NCI-H187 treated with DMSO at 0.1 percent for 48 hours (cell line): ENCODE measurements at places on chromosomes 1 and 21.

DNA sequence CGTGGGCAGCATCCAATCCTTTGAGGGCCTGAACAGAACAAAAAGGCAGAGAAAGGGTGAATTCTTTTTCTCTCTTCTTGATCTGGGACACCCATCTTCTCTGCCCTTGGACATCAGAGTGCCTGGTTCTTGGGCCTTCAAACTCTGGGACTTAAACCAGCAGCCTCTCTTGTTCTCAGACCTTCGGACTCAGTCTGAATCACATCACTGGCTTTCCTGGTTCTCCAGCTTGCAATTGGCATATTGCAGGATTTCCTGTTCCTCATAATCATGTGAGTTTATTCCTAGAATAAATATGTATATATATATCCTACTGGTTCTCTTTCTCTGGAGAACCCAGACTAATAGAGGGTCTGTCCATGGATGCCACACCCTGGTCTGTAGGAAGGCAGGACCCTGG lies 16.3 kb upstream of the TENT5C start:
- no peak for DNase-seq

DNA sequence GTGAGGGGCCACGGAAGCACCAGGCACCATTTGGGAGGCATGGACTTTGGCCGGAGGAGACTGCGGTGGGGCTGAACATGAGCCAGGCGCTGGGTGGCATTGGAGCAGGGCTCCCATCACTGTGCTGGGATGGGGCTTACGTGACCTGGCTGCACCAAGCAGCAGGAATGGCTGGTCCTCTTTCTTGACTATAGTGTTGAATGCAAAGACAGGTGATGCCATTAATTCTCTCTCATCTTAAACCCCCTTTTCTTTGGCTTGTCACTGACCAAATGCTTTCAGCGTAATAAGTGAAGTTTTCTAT lies 447.9 kb downstream of the CAMTA1 start:
- DNase-seq: no peak

GRCh38 chr1:116710420-116711262 lies 43.1 kb upstream of the IGSF3 start:
- DNase-seq: no peak

DNA sequence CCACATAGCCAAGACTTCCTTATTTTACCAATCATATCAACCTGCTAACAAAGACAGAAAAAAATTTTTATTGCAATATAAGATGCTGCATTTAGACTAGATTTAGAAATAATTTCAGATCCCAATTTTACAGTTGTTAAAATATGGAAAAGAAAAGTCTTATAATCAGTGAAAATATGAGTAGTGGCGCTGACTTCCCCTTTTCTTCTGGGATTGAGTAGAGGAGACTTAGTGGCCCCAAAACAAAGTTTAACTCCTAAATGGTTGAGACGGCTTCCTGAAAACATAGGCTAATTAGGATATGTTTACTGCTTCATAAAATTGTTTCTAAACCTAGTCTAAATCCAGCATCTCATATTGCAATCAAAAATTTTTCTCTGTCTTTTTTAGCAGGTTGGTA lies 68.4 kb downstream of the RAB3GAP2 start:
- no peak for DNase-seq

GRCh38 chr1:172818841-172819527 lies 160.1 kb downstream of the FASLG start:
- no peak for DNase-seq

GRCh38 chr1:205916541-205916940 lies 26.7 kb downstream of the SLC26A9 start:
- DNase-seq: no peak

GRCh38 chr1:156151093-156151688 lies 2.2 kb upstream of the SEMA4A start:
- DNase-seq: no peak

GRCh38 chr1:163401211-163401610 lies 79.5 kb downstream of the NUF2 start:
- DNase-seq: no peak

DNA sequence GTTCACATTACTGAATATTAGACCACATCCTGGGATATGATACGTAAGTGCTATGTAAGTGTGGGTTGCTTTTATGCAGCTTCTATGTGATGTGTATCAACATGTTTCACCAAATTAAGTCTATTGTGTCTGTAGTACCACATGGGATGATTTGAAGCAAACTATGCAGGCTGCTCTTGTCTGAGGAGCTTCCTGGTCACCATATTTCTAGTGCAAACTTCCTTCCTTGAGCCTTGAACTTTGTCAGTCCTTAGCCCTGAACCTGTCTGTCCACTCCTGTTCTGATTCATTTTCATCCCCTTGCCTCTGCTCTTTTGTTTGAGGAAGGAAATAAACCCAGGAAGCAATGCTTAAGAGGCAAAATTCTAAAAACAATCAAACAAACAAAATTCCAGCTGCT lies 117.5 kb upstream of the VANGL1 start:
- no peak for DNase-seq

DNA sequence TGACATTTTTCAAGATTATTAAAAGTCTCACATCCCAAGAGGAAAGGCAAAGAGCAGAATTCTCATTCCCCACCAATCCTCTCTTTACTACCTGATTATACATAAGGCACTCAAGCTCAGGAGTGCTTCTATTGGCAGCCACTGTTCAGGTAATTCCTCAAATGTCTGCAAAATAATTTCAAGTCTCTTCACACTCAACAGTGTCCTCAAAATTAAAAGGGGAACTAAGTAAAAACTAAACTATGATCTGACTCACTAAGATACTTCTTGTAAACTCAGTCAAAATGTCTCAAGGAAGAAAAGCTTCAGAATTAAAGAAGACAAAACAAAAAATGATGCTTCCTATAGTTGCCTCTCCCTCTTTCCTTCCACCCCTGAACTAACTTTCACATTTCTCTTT lies 135.6 kb downstream of the GPATCH2 start:
- no peak for DNase-seq

GRCh38 chr1:22557341-22557950 lies 5.8 kb upstream of the EPHA8 start:
- no peak for DNase-seq

DNA sequence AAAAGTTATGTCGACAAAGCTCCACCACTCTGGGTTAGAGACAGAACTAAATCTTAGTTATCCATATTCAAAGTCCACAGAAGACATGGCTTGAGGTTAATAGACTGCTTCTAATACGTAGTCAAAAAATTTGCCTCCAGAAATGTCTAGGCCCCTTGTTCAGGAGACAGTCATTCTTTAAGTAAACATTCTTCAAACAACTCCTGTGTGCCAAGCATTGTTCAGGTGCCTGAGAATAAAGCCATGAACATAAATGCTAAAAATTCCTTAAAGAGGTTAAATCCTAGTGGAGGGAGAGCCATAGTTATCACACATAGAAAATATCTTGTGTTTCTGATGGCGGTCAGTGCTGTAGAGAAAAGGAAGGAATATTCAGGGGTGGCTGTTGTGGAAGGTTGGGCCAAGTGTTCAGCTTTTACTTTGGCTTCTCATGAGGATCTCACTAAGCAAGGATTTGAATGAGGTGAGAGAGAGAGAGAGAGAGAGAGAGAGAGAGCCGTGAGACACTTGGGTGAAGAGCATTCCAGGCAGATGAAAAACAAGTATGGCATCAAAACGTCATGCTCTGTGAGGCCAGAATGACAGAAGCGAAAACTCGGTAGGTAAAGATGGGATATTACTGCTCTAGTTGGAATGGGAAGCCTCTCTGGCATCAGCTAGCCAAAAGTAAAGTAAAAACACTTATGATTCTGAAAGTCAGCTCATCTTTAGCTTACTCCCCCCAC lies 187.1 kb downstream of the GREM2 start:
- DNase-seq: no peak

- no peak for DNase-seq
These were observed 30.7 kb downstream of the PPP2R5A start for GRCh38 chr1:212315907-212316306.

GRCh38 chr1:193312432-193312831 lies 126.0 kb upstream of the B3GALT2 start:
- DNase-seq: no peak

DNA sequence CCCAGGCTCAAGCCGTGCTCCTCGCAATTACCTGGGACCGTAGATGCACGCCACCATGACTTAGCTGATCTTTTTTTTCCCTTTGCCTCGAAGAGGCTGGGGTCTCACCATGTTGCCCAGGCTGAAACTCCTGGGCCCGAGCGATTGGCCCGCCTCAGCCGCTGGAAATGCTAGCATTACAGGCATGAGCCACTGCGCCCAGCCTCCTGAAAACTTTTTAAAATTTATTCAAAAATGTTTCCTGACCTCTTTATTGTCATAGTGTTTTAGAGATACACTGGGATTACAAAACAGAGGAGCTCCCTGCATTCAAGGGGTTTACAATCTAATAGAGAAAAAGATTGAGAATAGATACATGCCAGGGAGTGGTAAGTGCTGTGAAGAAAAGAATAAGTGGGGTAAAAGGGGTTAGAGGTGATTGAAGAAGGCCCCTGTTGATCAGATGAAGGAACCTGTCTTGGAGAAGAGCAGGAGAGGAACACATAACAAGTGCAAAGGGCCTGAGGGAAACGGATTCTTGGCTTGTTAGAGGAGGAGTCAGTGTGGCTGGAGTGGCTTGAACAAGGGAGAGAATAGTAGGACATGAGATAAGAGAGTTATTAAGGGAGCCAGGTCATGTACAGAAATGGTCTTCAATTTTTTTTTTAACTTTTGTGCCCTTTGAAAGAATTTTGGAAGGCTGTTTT lies 1.7 kb upstream of the TRIM33 start:
- no peak for DNase-seq

DNA sequence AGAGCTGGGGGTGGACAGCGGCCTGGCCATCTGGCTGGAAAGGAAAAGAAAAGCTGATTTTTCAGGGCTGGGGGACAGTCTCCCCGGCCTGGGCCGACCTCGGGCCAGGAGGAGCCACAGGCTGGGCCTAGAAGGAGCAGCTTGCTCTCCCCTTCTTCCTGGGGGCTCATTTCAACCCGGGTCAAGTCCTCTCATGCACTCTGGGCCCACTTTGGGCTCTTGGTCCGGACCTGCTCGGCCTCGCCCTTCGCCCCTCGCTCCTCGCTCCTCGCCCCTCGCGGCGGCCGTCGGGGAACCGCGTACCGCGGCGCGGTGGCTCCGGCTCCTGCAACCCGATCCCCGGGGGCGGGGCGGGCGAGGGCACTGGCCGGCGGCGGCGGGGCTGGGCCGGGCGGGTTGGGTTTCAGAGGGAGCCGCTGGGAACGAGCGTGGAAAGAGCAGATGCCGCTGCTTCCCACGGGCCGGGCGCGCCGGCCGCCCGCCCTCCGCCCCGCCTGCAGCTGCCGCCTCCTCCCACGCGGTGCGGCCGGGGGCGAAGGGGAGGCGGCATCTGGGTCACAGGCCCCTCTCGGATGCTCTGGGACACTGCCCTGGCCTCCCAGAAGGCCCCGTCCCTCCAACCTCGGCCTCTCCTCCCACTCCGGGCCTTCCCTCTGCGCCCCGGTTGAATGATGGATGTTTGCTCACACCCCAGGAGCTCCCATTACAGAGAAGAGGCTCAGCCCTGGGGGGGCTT lies 6.6 kb downstream of the HEYL start:
- no peak for DNase-seq

DNA sequence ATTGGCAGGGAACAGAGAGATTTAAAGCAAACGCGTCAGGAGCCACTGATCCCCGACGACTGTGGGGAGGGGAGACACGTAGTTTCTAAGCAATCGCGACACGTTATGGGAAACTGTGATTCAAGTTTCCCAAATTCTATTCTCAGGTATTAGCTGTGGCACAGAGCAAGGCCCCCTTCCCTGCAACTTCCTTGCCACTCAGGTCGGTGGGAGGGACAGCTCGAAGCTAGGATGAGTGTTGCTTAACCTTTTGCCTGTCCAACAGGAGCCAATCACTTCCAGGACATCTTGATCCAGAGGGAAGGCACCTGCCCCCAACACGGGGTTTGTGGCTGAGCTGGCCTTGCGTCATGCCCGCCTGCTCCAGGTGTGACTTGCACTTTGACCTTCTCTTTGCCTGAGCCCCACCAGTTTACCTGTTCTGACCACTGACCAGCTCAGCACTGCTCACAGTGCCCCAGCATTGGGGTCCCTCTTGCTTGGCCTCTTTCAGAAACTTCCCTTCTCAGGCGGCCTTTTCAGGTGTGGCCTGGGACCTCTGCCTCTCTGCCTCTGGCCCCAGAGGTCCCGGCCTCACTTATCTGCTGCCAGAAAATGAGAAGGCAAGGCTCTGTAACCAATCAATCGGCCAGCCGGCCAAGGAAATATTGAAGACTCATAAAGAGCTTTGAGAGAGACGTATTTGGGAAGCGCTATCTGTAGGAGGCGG lies 24.6 kb downstream of the TEX35 start:
- no peak for DNase-seq

- no peak for DNase-seq
These were observed 172.0 kb downstream of the LRRC40 start for GRCh38 chr1:70033266-70033873.

- no peak for DNase-seq
These were observed 123.1 kb downstream of the MATN1 start for GRCh38 chr1:30600258-30600657.

GRCh38 chr1:93148001-93148400 lies 32.2 kb downstream of the TMED5 start:
- no peak for DNase-seq

DNA sequence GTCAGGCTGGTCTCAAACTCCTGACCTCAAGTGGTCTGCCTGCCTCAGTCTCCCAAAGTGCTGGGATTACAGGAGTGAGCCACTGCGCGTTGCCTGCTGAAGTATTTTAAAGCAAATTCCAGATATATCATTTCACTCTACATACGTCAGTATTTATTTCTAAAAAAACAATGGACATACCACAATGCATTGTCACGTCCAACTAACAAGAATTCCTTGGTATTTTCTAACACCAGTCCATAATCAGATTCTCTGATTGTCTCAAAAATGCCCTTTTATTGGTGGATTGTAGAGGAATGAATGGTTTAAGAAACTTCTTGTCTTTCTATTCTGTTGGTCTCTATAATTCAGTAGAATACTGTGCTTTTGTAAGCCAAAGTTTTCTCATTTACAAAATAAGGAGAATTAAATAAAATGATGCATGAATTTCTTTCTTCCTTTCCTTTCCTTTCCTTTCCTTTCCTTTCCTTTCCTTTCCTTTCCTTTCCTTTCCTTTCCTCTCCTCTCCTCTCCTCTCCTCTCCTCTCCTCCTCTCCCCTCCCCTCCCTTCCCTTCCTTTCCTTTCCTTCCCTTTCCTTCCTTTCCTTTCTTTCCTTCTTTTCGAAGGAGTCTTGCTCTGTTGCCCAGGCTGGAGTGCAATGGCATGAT lies 55.8 kb downstream of the VPS13D start:
- no peak for DNase-seq

DNA sequence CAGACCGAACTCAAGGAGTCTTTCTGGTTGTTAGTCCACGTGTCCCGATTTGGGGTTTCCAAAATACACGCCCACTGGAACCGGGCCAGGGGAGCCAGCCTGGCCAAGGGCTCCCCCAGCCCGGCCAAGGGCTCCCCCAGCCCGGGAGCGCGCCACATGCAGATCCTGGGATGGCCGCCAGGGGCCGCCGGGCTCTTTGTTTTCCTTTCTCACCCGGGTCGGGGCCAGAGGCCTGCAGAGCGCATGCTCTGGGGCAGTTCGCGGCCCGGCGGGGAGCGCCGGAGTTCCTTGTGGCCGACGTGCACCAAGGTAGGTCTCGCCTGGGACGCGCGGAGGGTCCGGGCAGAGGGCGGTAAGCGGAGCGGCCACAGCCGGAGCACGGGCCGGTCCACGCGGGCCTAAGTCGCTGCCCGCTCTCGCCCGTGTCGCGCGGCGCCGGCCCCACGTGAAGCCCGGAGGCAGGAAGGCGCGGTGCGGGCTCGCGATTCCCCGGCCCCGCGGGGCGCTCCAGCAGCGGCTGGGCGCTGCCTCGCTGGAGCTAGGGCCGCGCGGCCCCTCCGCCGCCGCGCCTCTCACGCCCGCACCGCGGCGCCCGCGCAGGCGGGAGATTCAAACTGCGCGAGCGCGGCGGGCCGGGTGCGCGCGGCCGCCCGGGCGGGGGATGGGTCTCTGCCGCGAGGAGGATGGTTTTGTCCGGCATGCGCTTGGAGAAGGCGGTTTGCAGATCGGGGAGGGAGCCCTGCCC lies 12.3 kb downstream of the RCC1 start:
- peak; percentile 19 for DNase-seq
